Aorta (tissue), 5 donors: ENCODE measurements at places on chromosomes 7 and 10.
A peak's percentile ranks its signal among the peaks of the same experiment; 100 is the strongest.

GRCh38 chr10:30403494-30403893 lies 30.5 kb upstream of the MAP3K8 start:
- DNase-seq, result no peak

- DNase-seq, result no peak
These were observed 22.7 kb upstream of the WASHC2A start for GRCh38 chr10:50044941-50045664.

GRCh38 chr10:52999258-52999657 lies 226.7 kb upstream of the MBL2 start:
- no peak for DNase-seq

DNA sequence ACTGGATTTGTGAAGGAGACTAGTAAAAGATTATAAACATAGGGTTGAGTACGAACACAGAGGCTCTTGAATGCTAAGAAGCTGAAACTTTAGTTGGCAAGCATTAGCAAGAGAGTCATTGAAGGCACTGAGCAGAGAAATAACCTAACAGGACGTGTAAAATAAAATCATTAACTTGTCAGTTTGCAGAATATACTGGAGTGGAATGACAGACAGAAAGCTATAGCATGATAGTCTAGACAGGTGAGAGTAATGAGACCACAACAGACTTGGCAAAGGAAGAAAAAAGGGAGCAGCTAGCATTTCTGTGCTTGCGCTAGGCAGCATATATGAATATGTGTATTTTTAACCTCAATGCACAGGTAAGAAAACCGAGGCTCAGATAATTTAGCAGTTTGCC lies 30.8 kb downstream of the MINDY3 start:
- no peak for DNase-seq

DNA sequence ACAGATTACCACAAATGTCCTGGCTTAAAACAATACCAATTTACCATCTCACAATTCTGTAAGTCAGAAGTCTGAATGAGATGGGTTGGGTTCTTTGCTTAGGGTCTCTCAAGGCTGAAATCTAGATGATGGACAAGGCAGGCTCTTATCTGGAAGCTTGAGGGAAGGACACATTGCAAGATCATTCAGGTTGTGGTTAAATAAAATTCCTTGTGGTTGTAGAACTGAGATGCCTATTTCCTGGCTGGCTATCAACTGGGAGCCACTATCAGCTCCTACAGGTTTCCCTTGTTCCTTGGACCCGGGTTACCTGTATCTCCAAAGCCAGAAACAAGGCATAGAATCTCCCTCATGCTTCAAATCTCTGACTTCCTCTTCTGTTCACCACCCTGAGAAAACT lies 148.4 kb downstream of the MDFIC start:
- DNase-seq, result no peak

- no peak for DNase-seq
These were observed 176.5 kb upstream of the FAM3C start for GRCh38 chr7:121572615-121573014.

DNA sequence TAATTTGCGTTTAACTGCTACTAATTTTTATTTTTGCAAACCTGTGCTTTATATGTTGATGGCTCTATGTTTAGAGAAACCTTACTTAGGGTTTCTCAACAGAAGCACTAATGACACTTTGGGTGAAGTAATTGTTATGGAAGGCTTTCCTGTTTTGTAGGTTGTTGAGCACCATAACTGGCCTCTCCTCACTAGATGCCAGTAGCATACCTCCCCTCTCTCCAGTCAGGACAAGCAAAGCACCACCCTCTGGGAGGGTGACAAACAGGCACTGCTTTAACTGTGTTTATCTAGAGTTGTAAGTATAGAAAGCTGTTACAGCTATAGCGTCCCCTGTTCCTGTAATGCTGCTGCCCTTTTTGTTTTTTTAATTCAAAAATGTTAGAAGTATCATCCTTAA lies 60.9 kb downstream of the WAC start:
- DNase-seq, result no peak

- no peak for DNase-seq
These were observed 30.4 kb upstream of the GPR26 start for GRCh38 chr10:123635745-123636144.

DNA sequence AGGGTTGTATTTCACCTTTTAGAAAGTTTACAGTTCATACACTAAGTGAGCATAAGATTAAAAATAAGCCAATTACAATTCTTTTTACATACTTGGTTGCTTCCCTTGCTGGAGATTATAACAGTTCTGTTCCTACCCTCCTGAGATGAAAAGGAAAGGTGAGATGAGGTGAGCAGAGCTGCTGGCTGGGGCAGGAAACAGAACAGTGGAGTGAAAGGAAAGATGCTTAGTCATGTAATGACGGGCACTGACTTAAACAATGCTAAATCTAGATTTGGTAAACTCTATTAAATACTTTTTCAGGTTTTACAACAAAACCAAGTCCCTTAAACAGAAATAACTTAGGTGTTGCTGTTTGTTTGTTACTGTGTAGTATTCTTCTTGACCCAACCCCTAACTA lies 19.9 kb upstream of the ZEB1 start:
- DNase-seq, result no peak

GRCh38 chr7:108193594-108194498 lies 63.7 kb upstream of the LAMB4 start:
- DNase-seq, result no peak

GRCh38 chr7:156073366-156074052 lies 261.2 kb upstream of the SHH start:
- DNase-seq, result no peak

DNA sequence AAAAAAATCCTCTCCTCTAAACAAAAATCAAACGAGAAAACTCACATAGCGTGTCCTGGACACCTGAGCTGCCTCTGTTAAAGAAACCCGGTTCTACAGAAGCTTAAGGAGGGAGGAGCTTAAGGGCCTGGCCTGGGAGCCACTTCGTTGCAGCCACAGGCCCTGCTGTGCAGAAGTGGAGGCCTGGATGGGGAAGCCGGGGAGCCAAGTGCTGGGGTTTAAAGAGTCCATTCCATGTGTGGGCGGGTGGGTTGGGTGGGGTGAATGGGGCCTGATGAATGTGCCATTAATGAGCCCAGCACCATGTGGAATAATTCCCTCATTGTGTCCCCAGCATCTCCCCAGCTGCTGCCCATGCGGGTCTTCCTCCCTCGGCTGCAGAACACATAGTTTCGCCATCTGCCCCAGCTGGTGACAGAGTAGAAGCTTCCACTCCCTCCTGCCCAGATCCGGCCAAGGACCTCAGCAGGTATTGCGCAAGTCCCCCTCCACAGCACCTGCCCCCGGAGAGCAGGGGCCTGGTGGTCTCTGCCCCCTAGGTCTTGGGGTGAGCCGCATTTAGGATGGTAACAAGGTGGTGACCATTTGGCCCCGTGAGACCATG lies 127.8 kb upstream of the BTBD16 start:
- DNase-seq, result no peak

GRCh38 chr10:20622531-20623211 lies 274.4 kb downstream of the NEBL start:
- DNase-seq, result no peak

DNA sequence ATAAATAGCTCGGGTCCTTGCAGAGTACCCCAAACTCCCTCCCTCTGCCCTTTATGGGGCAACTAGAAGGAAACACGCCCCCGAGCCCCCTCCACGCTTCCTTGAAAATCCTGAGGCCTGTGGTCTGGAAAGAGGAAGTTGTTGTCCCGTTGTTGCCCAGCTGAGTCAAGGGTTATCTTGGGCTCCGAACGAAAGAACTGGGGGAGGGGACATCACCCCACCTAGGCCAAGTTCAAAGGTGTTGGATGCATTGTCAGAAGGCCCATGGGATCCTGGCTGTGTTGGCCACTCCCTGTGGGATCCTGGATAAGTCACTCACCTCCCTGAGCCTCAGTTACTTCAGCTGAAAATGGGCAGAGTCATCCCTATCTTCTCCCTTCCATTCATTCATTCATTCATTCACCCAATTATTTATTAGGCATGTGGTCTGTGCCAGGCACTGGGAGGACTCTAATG lies at the start of gene CCL24:
Gene CCL24, minus strand, starts transcription at position 26 of the 456 bp plus-strand sequence. CDS start 91 bp downstream, outside the sequence.
- DNase-seq, result peak; percentile 62

GRCh38 chr7:106462365-106462859 lies 177.6 kb upstream of the NAMPT start:
- DNase-seq, result no peak

DNA sequence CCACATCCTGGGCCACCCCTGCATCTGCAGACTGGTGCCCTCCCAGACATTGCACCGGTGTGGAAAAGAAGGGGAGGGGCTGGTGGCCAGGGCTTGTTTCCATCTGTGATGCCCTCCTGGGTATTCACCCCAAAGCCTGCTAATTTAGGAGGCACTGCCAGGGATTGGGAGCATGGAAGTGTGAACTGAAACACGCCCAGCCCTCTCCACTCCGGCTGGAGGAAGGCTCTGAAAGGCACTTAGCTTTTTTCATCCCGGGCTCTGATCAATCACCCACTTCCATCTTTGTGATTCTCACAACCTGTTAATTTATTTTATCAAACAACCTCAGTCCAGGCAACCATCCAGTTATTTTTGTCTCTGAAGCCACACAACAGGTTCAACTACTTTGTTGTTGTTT lies 20.9 kb upstream of the CPXM2 start:
- no peak for DNase-seq

GRCh38 chr7:44291066-44291732 lies 34.2 kb downstream of the CAMK2B start:
- peak; percentile 79 for DNase-seq

DNA sequence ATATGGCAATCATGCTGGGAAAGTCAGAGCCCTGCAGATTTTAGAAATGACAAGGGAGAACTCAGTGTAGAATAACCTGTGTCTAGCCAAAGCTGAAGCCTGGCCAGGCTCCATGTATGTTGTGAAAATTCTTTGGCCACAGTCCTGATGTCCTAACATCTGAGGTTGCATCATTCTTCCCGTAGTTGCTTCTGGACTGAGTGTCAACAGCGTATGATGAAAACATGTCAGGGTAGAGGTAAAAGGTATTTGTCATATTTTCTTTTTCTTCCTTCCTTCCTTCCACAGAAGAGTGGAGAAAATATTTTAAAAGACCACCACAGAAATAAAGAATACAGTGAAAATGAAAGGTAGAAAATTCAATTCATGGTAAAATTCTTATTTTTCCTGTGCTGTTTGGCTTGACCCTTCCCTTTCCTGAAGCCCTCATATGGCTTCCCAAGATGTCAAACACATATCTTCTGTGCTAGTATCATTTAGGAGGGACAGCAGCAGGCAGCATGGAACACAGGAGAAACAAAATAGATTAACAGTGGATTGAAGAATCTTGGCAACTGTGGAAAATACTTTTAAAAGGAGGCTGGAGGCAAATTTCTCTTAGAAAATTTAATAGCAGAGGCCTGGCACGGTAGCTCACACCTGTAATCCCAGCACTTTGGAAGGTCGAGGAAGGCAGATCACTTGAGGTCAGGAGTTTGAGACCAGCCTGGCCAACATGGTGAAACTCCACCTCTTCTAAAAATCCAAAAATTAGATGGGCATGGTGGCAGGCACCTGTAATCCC lies 18.9 kb upstream of the NRBF2 start:
- DNase-seq, result peak; percentile 82

- no peak for DNase-seq
These were observed 136.9 kb upstream of the GPR26 start for GRCh38 chr10:123529146-123529760.

GRCh38 chr10:93596539-93596938 lies 4.5 kb downstream of the RBP4 start:
- no peak for DNase-seq

DNA sequence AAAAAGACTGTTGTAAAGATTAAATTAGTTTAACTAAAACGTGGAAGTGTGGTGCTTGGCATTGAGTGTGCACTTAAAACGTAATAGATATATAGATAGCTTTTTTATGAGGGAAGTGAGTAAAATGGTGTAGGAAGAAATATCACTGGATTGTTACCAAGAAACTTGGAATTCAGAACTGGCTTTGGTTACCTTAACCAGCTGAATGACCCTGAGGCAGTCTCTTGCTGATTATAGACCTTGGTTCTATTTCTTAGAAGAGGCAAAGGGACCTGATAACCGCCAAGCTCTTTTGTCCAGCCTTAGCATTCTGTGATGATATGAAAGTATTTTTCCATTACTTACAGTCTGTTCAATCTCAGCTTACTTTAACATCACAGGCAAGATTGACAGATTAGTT lies 3.8 kb downstream of the REEP3 start:
- DNase-seq, result no peak

- DNase-seq, result no peak
These were observed 111.3 kb downstream of the ITGB8 start for GRCh38 chr7:20441991-20442441.

DNA sequence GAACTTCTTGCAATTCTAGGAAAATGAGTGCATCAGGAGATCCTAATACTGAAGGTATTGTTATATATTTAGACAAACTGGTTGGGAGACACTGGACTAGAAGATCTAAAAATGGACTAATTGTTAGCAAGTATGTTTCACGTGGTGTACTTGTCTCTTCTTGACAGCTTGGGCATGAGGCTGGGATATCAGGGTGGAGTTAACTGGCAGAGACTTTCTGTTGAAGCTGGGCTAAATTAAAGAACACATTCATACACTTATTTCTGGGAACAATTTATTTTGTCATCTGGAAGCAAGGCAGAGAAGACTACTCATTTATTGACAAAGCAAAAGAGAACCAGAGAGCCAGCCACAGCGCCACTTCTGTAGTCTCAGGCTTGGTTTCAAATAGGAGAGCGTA lies 25.9 kb downstream of the TYW1 start:
- no peak for DNase-seq

DNA sequence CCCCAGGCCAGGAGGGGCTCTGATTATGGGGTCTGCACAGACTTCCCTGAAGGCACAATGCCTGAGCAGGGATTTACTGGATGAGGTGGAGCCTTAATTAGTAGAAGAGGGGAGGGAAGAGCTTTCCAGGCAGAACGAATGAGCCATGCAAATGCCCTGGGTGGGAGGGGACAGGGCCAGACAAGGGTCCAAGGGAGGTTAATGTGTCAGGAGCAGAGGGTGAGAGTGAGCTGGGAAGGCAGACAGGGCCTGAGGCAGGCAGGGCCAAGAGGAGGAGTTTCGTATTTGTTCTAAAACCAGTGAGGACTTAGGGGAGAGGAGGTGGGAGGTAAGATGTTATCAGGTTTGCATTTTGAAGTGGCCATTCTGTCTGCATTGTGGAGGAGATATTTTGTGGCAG lies 65.3 kb downstream of the NPY start:
- no peak for DNase-seq

DNA sequence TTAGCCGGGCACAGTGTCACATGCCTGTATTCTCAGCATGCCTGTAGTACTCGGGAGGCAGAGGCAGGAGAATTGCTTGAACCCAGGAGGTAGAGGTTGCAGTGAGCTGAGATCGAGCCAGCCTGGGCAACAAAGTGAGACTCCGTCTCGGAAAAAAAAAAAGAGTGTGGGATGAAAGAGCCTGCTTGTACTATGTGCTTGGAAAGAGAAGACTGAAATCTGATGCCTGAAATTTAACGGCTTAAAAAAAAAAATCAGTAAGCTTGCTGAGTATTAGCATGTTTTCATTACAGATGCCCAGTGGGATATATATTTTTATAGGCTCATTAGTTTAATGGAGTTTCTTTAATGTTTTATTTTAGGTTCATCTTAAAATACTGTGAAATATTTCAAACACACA lies 4.2 kb downstream of the NT5C2 start:
- no peak for DNase-seq

GRCh38 chr7:70188901-70189650 lies 590.8 kb downstream of the AUTS2 start:
- no peak for DNase-seq

GRCh38 chr7:84092207-84092606 lies 102.4 kb downstream of the SEMA3A start:
- no peak for DNase-seq

GRCh38 chr7:27147199-27148030 lies at the start of gene HOXA6:
HOXA6 (minus strand) TSS chr7:27147774; CDS start chr7:27147749, 25 bp downstream.
- peak; percentile 92 for DNase-seq

- no peak for DNase-seq
These were observed 3.8 kb downstream of the KAZALD1 start for GRCh38 chr10:101065481-101066145.
